ENCODE measurements at places on chromosomes 7 and 10.

- no peak for DNase-seq
Observed at GRCh38 chr10:42930516-42931192, 146.2 kb upstream of the RET start.

- DNase-seq: no peak
Observed at GRCh38 chr10:3807928-3808496, 23.0 kb upstream of the KLF6 start.

GRCh38 chr7:1096156-1097119 lies 8.5 kb downstream of the GPER1 start:
- DNase-seq: no peak

DNA sequence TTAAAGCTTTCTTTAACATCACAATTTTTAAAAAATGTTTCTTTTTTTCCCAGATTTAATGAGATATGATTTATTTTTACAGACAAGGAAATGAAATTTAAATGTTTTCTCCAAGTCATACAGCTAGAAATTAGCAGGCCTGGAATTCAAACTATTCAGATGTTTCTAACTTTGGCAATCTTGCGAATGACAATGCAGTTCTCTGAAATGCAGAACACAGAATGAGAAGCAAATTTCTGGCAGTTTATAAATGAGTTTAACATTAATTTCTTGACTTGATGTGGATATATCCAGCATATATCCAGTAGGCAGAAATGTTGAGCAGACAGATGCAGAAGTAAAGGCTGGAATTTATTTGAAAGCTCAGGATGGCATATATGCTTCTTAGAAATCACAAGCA lies 227.5 kb downstream of the THSD7A start:
- no peak for DNase-seq

DNA sequence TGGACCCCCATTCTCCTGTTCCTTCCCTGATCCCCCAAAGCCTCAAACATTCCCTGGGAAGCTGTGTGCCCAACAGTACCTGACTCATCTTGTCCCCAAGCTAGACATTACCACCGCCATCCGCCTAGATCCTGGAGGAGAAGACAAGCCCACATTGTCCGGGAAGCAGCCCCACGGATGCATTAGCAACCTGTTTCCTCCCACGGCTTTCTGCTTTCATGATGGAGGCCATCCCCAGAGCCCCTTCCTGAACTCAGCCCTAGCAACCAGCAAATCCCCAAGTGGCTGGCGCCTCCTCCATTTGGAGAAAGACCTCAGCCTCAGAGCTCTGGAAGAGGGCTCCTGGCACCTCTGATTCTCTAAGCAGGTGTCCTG lies 2.3 kb upstream of the SLC29A3 start:
- DNase-seq: no peak

DNA sequence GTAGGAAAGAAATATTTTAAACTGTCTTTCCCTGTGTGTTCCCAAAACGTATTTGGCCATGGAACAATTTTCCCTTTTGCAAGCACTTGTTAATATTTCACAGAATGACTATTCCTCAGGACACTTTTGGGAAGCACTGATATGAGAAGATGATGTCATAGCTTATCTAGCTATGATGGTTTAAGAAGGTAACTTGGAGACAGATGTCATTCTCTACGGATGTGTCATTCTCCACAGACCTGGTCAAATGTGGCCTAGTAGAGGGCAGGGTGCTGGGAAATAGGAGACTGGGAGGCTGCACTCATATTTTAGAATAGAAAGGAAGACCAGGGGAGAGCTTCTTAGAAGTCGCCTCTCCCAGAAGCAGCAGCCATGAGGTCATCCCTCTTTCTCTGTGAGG lies 220.7 kb upstream of the GLI3 start:
- no peak for DNase-seq

DNA sequence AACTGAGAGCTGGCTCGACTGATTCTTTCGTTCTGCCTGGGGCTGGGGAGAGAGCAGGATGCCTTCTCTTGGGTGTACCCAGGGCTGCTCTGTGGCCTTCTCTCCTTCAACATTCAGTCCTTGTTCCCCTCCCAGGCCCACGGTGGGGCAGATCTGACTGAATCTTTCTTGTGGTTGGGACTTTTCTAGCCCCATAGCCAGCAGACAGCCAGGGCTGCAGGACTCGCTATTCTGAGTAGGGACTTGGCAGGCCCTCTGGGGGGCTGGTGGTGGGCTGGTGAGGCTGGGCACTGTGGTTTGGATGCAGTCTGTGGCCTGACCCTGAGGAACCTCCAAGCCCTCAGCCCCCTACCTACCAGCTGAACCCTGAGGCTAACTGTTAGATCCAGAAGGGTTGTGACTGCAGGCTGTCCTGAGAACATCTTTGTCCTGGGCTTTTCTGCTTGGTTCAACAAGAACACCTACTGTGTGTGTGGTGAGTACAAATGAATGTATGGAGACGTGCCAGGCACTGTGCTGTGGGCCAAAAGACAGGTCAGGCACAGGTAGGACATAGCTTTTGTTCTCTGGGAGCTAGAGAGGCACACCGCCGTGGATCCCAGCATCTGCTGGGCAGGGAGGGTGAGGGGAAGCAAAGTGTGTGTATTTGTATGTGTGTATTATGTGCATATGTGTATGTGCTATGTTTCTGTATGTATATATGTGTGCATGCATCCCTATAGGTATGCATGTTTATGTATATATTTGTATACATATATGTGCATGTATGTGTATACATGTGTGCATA lies 2.1 kb upstream of the PALD1 start:
- DNase-seq: no peak

DNA sequence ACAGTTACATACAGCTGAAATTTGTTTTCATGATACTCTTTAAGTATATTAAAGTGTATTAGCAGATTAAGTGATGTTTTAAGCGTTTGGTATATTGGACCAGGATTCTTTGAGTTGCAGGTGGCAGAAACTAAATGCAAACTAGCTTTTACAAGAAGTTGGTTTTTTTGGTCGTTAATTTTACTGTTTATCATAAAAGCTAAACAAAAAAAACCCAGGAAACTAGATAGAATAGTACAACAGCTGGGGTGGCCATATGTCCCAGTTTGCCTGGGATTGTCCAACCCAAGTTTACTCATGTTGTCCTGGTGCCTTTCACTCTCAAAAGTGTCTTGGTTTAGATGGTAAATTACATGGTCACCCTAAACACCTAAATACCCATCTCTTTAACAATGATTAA lies 108.7 kb downstream of the PHTF2 start:
- no peak for DNase-seq

All from non-pigmented ciliary epithelial cell (primary cell).